ENCODE measurements at places on chromosomes 5 and 9.

GRCh38 chr5:64632251-64632650 lies 58.1 kb upstream of the SHISAL2B start:
- DNase-seq, result no peak

DNA sequence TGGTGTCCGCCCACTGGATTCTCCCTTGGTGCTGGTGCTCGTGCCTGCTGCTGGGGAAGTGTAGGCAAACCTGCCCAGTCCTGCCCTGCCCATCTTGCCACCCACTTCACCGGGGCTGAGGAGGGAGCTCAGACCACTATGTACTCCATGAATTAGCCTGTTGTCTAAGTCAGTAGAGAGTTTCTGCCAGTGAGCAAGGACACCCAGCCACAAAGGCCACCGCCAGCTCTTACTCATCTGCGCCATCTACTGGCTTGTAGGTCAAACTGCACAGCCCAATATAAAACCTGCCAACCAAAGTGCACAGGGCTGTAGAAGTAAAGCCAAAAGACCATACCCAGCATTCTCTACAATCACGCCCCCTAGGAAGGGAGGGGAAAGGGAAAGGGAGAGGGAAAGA lies 102.3 kb downstream of the GLIS3 start:
- no peak for DNase-seq

DNA sequence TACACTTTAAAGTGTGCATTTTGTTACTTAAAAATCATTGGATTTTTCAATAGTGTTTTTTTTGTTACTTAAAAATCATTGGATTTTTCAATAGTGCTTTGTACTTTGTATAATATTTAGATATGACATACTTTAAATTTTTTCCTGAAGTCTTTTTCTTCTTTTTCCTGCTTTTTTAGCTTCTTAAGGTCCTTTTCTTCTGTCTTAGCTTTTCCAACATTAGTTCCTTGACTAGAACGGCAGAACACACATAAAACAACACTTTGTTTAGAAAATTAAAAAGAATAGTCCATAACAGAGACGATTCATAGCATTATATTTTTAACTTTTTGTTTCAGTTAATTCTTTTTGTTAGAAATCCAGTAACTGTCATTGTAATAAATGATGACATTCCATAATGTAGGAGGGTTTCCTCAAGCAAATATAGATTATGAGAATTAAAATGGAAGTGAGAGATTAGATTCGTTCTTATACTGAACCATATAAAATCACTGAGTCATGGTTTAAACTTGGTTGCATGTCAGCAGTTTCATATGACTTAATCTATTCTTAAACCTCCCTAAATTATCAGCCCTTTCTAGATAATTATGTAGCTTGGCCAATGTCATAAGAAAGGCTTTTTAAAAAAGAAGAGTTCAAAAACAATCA lies 45.3 kb upstream of the RICTOR start:
- no peak for DNase-seq

GRCh38 chr5:89536020-89536419 lies 653.0 kb upstream of the MEF2C start:
- DNase-seq, result no peak

- DNase-seq, result no peak
Measured at GRCh38 chr5:88675708-88676636, 207.0 kb downstream of the MEF2C start.

DNA sequence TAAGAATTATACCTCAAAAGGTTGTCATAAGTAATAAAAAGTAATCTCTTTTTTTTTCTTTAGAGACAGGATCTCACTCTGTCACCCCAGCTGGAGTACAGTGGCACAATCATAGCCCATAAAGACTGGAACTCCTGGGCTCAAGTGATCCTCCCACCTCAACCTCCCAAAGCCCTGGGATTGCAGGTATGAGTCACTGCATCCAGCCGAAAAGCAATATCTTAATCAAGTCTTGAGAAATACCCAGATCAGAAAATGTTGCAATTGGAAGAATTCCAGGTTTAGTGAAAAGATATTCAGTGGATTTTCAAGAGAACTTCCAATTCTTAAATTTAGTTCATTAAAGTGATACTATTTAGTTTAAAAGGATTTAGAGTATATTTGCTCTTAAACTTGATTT lies 40.9 kb upstream of the IDNK start:
- no peak for DNase-seq

DNA sequence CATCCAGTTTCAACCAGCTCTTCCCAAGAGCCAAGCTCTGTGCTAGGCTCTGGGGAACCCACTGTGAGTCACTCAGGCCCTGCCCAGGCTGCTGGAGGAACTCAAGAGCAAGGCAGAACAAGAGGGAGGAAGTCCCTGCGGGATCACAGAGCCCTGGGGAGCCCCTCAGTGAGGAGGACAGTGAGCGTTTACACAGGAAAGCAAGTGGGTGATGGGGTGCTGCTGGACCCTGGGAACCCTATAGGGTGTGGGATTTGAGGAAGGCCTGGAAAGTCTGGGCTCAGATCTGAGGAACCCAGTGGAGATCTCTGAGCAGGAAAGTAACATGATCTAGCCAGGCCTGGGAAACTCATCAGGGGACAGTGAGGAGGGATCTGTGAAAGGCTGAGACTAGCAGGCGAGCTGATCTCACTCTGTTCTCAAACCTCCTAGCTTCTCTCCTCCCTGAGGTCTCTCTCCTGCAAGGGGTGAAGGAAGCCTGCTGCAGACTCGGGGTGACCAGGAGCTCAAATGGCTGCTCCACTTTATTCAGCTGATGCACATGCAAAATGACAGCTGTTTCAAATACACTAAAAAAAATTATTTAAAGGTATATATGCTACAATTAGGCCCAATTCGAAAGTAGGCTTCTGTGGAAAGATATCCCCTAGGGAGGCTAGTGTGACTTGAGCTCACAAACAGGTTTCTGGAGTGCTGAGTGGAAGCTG lies 70.0 kb downstream of the SHB start:
- no peak for DNase-seq

- no peak for DNase-seq
Measured at GRCh38 chr9:36746415-36746814, 173.7 kb downstream of the MELK start.

- no peak for DNase-seq
Measured at GRCh38 chr9:7121055-7121454, 363.3 kb downstream of the KDM4C start.

DNA sequence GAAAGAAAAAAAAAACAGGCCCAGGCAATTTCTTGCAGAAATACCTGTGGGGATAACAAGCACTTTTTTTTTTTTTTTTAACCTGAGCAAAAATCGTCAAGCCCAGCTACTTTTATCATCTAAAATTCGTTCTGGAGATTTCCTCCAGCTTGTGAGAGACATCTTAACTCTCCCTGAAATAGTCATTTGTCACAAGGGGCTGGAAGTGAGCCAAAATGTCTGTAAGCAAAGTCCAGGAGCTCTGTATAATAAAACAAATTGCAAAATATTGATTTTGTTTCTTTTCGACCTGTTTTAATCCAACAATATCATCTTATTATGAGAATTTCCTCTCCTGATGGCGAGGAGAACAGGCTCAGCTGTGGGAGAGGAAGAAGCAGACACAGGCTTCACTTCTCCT lies 168.4 kb downstream of the TTLL11 start:
- DNase-seq, result no peak

GRCh38 chr9:105975886-105976645 lies 281.7 kb downstream of the TMEM38B start:
- DNase-seq, result no peak

- no peak for DNase-seq
Measured at GRCh38 chr9:134620751-134621557, 20.6 kb upstream of the COL5A1 start.

DNA sequence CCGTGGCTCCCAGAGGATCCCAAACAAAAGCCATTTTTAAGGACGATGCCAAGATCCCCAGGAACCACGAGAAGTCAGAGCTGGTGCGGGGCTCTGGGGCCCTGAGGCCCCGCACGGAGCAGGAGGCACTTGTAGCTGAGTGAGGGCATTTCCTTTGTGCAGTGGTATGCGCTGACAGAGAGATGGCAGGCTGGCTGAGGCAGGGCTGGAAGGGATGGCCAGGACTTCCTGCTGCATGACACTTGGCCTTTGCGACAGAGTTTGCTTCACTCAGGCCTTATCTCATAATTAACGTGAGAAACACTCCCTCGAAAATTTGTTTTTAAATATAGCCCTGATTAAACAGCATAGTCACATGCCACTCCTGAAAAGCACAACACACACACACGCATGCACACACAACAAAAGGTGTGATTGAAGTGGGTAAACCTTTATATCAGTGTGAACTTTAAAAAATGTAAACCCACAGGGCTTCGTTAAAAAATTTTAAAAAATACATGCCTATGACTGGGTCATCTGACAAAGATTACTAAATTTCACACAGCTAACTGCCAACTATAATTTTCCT lies 536.6 kb downstream of the PDE4D start:
- no peak for DNase-seq

GRCh38 chr5:55638051-55638450 lies 74.1 kb downstream of the SLC38A9 start:
- no peak for DNase-seq

GRCh38 chr9:24912767-24913166 lies 367.1 kb upstream of the IZUMO3 start:
- DNase-seq, result no peak

GRCh38 chr5:9439531-9440292 lies 106.2 kb downstream of the SEMA5A start:
- no peak for DNase-seq

GRCh38 chr5:140108093-140109017 lies 5.6 kb upstream of the PURA start:
- DNase-seq, result no peak

GRCh38 chr9:109912726-109913460 lies 132.9 kb downstream of the PALM2AKAP2 start:
- no peak for DNase-seq

DNA sequence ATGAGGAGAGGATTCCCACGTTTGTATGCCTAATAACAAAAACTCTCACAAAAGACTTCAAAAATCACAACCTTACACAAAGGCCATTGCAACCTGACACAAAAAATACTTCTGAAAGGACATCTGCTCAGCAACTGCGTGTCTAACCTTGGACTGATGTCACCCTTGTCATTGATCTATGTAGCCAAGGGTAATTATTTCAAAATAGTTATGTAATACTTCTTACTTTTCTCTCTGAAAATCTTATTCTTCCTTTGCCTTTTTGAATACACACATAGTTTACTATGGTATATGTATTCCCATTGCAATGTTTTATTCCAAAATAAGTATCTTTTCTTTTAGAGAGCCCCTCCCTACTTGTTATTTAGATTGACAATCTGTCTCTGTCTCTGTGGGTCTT lies 355.3 kb downstream of the MSX2 start:
- no peak for DNase-seq

DNA sequence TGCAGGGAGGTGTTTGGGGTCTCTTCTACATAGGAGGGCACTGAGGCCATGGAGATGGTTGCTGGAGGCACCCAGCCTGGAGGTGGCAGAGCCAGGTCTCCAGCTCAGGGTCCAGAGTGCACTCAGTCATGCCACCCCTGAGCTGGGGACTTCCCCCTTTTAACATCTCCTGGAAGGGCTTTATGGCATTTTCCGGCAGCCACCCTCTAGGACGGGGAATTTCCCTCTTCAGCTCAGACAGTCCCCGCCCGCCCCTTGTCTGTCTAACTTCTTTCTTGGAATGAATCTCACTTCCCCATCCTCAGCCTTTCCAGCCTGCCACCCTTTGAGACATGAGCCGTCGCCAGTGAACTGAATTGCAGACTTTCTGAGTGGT lies 49.9 kb downstream of the COL15A1 start:
- DNase-seq, result peak; percentile 9

DNA sequence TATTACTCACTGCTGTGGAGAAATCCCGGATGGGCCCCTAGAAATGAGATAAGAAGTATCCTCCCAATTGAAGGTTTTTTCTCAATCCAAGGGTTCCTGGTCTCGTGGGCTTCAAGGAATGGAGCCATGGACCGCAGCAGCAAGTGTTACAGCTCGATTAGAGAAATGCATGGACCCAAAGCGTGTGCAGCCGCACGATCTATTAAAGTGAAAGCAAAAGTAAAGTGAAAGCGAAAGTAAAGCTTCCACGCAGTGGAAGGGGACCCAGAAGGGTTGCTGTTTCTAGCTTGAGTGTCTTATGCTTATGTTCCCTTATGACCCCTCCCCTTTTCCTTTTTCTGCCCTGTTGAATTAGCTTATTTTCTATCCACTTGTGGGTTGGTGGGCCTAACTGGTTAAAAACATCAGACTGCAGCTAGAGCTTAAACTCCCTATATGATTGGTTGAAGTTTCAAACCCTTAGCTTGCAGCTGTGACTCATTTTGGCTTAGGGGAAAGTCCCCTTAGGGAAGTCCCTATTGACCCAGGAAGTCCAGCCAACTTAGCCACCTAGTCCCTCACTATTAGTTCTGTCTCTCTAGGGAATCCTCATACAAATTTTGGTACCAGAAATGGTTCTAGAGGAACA lies 1111.8 kb downstream of the TAF11L14 start:
- no peak for DNase-seq

Measured in stimulated activated CD8-positive, alpha-beta memory T cell treated with anti-CD3 and anti-CD28 coated beads, Interleukin-7, amount 100 ng/mL, for 48 hours (primary cell).